ENCODE measurements at places on chromosomes 3 and 15.

DNA sequence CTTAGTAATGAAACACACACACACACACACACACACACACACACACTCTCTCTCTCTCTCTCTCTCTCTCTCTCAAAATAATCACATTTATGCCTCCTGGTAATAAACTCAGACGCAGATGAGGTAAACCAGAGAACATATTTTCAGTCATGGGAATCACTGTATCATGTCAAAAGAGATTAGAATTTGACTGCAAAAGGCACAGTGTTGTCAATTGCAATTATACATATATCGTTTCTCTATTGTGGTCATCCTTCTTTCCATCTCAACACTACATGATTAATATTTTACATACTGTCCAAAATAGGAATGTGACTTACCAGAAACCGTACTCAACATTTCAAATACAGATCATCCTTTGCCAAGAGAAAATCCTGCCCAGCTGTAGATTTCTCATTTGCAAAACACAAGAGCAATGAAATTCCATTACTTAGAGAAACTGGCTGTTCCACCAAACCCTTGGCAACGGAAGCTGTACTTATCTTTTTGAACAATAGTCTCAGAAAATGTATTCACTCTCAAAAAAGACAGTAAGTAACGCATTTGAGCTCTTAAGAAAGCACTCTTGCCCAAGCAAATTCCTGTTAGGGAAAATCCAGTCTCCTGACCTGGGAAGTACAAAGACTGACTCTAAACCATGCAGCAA, 24.3 kb downstream of the PDZRN3 start:
- DNase-seq = no peak

GRCh38 chr15:101718896-101719295, 5.4 kb downstream of the TARS3 start:
- DNase-seq = no peak

DNA sequence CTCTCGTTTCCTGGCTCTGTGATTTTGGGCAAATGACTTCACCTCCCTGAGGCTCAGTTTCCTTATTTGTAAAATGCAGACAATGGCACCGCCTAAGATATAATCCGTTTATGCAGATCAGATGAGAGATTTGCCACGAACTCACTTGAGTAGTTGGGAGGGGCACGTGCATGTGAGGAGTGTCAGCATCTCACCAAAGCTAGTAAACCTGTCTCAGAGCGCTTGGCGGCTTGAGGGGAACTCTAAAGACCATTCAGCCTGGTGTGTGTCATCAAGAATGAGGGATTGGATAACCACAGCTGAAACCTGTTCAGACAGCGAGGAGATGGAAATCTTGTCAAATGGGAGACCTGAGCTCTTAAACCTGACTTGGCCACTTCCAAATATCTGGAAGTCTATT, 48.7 kb downstream of the BDH1 start:
- no peak for DNase-seq

DNA sequence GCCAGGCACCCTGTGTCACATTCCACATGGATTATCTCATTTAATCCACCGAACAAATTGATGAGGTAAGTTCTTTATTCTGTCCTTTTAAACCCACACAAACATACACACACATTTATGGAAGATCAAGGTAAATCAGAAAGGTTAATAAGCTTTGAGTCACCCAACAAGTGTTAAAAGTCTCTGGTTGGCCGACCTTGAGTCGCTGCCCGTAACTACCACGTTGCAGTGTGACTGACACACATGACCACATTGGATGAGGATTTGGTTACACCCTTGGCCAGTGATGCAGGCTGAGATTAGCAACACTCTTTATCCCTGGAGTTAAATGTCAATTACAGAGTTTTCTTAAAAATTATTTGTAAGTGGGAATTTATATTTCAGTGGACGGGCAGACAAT, 19.2 kb downstream of the FOXP1 start:
- DNase-seq = no peak

Measured in stimulated activated naive CD8-positive, alpha-beta T cell treated with anti-CD3 and anti-CD28 coated beads, Interleukin-15, amount 100 ng/mL, for 72 hours (primary cell).